ENCODE measurements at places on chromosomes 1 and 21. TPM values are rescaled to one million over a fixed set of nuclear protein-coding genes. Genes with fewer than 3 reads are reported as not detected.

- no peak for DNase-seq
Observed at GRCh38 chr1:247905910-247906503, 10.6 kb downstream of the OR2W3 start.

DNA sequence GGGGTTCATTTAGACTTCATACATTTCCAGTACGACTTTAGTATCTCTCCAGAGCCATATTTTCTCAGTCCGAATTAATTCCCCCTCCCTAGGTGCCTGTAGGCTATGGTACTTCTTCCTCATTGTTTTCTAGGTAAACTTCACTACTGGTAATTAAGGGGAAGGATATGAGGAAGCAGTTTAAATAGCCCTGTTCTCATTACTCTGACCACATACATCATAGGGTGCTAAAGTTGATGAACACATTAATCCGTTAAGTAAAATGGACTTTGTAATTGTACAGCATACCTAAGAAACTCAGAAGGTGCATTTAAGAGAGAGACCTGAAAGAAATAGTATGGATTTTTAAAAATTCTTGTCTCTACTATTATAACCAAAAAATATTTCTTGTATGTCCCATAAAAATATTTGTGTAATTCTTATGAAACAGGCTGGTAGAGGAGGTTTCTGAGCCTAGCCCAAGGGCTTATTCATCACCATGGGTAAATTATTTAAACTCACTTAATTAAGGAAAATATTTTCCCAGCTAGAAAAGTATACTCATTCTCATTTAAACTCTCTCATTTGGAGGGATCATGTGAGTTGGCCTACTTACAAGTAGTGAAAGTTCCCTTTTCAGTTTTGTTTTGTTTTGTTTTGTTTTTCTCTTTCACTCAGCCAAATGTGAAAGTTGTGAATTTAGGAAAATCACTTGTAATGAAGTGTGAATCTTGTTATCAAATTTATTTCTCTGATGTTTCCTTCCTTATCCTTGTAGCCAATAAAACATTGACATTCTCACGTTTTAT lies 2.0 kb downstream of the PRMT6 start:
- DNase-seq = no peak

DNA sequence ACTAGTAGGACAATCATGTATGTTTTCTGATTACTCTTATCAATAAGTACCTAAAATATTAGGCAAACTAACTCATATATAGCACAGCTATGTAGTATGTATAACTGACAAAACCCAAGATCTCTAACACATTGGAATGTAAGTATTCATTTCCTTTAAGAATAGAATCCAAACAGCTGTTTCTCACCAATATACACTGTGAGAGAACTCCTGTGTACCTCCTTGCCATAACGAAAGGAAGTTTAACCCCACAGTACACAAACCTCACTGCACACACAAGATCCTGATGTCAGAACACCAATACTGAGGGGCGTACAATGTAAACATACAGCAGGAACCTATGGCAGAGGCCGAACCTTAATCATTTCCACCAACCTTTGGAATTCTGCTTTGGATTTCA lies 113.0 kb downstream of the SMYD3 start:
- no peak for DNase-seq

DNA sequence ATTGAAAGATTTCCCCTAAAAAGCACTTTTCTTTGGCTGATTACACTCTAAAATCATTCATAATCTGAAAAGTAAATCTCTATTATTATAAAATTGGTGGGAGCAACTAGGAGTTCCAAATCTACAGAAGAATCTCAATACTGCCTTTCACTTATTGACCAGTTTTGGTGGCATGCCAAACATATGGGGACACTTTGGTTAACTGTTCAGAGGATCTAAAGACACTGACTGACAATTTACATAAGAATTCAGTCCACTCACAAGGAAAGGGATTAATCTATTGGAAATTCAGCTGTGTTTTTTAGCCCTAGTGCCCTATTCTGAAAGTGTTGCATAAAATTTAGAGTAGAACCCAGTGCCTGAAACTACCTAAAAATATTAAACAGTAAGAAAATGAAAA lies 113.6 kb downstream of the LRRC40 start:
- DNase-seq = no peak

DNA sequence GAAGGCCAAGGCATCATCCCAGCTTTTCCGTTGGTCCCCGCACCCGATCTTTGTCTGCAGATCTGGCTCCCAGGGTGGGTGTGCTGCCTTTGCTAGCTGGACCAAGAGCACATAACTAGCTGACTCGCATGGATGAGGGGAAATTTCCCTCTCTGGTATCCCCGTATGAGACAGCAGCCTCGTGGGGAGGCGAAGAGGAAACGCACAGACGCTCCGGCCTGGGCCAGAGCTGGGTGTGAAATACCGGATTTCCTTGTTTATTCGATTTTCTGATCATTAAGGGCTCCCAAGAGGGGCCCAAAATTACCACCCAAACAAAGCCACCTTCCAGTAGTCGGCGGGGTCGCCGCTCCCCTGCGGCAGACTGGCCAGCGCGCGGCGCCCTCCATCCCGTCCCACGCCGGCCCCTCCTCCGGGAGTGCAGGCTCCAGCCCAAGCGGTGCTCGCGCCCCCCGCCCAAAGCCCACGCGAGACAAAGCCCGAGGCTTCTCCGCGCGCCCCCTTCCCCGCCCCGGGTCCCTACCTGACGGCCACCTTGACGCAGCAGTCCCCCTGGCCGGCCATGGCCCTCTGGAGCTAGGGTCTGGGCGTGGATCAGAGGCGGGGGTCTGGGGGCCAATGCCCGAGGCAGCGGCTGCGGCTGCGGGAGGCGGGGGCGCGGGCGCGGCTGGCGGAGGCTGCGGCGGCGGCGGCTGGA lies 546 bp downstream of the KIF21B start:
- no peak for DNase-seq

GRCh38 chr1:53871221-53871620 lies 18.4 kb downstream of the YIPF1 start:
- no peak for DNase-seq

DNA sequence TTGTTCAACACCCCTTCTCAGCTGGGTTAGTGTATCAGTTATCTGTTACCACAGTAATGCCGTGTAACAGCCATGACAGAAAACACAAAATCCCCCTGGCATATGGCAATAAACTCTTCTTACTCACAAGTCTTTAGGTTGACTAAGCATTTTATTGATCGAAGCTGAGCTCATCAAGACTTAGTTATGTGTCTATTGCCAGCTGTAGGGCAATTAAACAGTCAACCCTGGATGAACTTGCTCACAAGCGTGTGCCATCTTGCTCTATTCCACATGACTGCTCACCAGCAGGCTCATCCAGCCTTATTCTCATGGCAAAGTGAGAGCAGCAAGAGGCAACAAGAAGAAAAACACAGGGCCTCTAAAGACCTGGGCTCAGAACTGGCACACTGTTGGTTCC lies 333.8 kb upstream of the PTBP2 start:
- DNase-seq = no peak

- no peak for DNase-seq
Observed at GRCh38 chr1:48414264-48414663, 57.7 kb downstream of the SPATA6 start.

DNA sequence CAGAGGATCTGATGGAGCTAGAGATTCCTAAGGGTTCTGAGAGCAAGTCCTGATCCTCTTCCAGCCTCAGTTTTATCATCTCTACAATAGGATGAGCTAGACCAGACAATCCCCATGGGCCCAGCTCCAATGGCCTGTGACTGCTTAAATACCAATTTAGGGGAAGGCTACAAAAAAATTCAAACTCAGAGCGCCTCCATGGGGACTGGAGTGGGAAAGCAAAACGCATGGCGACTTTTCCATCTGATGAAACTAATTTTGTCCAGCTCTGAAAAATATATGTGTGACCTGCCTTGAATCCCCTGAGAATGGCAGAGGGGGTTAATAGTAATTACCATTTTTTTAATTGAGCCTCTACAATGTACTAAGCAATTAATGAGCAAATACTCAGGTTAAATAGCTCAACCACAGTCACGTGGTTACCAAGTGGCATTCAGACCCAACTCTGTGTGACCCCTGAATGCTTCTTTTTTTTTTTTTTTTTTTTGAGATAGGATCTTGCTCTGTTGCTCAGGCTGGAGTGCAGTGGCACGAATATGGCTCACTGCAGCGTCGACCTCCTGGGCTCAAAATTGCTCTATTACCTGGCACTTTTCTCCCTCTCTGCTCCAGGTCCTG lies 8.4 kb downstream of the EXTL1 start:
- DNase-seq = no peak

DNA sequence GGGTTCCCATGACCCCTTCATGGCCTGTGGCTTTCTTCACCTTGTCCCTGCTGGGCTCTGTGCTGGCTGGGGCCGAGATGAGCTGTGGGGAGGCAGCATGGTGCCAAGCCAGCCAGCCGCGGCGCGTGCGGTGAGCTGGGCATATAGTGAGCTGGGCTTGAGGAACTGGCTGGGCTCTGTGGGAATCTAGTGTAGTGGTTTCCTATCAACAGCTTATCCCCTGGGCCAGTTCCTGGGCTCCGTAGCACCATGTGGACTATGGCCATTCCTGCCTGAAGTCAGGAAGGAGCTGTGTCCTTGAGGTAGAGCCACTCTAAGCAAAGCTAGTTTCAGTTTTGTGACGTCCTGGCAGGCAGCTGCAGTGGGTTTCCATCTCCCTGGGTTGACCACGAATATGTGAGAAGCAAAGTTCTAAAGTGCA lies 1.8 kb downstream of the NCMAP start:
- no peak for DNase-seq

DNA sequence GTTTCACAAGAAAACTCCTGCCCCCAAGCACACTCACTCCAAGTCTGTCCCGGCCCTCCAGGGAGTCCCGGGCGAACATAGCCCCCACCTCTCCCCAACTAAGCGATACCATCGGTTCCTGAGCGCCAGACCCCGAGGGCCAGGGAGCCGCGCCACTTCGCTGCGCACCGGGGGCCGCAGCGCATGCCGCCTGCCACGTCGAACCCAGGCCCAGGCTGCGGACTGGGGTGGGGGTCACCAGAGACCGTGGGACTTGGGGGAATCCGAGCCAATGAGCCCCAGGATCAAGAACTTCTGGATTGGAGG lies 801 bp downstream of the RSPO1 start:
- no peak for DNase-seq

DNA sequence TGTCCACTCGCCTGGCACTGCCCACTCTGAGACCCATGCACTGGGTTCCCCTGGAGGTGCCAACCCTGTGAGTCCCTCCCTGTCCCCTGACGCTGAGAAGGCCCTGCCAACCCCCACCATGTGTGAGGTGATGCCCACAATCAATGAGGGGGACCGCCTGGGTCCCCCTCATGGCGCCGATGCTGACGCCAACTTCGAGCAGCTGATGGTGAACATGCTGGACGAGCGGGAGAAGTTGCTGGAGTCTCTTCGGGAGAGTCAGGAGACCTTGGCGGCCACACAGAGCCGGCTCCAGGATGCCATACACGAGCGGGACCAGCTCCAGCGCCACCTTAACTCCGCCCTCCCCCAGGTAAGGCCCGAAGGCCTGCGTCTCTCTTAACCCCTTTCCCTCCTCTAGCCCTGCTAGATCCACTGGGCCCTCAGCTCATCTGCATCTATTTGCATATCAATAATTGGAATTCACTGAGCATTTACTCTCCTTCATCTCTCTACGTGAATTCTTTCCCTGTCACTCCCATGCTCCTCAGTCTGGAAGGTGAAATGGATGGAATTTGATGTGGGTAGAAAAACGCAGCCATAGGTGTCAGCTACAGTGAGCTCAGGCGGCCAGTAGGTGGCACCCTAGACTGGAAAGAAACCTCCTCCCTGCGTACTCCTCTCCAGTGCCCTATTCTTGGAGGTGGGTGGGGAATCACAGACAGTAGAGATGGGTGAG lies 12.8 kb downstream of the PPFIA4 start:
- DNase-seq = no peak

GRCh38 chr1:107000902-107001301 lies 55.6 kb upstream of the PRMT6 start:
- DNase-seq = no peak

DNA sequence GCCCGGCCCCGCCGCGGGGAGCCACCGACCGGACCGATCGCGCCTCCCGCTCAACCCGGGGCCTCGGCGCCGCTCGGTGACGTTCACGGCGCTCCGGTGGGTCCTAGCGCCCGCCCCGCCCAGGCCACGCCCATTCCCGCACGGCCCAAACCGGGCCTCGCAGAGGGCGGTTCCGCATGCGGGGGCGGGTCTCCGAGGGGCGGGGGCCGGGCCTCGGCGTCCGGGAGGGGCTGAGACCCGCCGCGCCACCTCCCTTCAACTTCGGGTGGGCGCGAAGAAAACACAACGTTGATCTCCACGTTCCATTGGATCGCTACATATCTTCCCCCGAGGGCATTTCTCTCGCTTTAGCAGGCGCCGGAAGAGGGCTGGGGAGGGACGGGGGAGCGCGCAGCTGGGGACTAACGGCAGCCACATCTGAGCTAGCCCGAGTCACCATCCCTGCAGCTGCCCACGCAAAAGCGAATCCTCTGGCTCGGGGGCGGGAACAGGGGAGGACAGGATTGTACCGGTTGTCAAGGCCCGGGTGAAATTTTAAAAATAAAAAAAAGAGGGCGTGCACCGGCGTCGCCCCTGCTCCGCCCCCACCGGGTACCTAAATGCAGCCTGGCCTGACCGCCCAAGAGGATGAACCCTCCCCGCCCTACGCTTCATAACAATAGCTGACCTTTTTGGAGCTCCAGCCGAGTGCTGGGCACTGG lies at the start of gene MAD2L2:
TSS of gene MAD2L2 (minus strand) at position 78 of the 701 bp plus-strand sequence. CDS start 547 bp downstream, outside the sequence.
- DNase-seq = no peak

DNA sequence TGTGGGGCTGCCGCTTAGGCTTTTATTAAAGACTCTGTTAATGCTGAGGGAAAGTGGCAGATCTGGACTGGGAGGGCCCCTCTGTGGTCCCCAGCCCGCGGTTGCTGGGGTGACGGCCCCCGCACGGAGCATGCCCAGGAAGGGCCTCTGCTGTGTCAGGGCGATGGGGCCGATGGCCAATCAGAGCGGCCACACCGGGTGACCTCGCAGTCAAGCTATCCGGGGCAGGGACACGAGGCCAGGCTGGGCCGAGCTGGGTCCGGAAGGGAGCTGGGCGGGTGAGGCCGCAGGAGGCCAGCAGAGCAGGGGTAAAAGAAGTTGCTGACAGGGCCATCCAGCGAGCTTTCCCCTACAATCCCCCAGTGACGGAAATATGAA lies 145.1 kb downstream of the CASZ1 start:
- no peak for DNase-seq

- DNase-seq = no peak
Observed at GRCh38 chr1:209584231-209584672, 738 bp downstream of the CAMK1G start.

GRCh38 chr21:18153063-18153462 lies 91.6 kb upstream of the CHODL start:
- no peak for DNase-seq

The GJA5 gene
- polyA plus RNA-seq = 17.9 TPM

The LAD1 gene
- 0.60 TPM for polyA plus RNA-seq

The KDM1A gene
- polyA plus RNA-seq = 102 TPM

The ELF3 gene
- polyA plus RNA-seq = 1.2 TPM

The MYOC gene
- 0.19 TPM for polyA plus RNA-seq

The TUFT1 gene
- polyA plus RNA-seq = 4.7 TPM

The TFF2 gene
- not detected for polyA plus RNA-seq

The GPR137B gene
- polyA plus RNA-seq = 48.7 TPM

The PLEKHN1 gene
- 0.90 TPM for polyA plus RNA-seq

The TDRD10 gene
- polyA plus RNA-seq = 2.3 TPM

The CA6 gene
- not detected for polyA plus RNA-seq

The LORICRIN gene
- polyA plus RNA-seq = not detected

The RGS16 gene
- 8.6 TPM for polyA plus RNA-seq

All from left renal pelvis (tissue), 4 donors.